Naive B cell (primary cell): ENCODE measurements at places on chromosomes 3 and 15. TPM values are rescaled to one million over a fixed set of nuclear protein-coding genes. Genes with fewer than 3 reads are reported as not detected.

DNA sequence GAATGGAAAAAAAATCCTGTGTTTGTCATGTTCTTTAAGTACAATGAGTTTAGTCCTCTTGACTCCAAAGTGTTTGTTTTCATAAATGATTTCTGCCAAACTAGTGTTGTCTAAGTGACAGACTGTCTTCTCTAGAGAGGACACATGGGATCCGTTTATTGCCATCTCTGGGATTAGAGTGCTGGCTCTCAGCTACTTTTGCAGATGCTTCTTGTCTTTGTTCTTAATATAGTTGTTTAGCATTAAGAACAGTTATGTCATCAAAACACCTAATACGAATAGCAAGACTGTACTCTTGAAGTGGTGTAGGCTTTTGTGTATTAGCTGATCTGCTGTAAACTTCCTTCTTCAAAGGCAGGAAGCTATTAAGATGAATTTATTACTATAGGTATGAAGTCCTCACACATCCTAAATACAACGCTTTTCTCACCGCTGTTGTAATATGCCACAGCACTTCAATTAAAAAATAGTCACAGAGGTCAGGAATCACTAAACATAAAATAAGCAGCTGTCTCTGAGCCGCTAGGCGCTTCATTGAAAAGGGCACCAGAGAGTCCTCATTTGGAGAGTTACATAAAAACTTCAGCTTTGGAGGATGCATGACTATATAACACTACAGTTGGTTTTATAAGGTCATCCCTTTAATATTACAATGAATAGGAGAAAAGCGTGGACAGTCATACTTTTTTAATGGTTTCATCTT lies 128.3 kb upstream of the ZNF385D start:
- no peak for DNase-seq
- no peaks in the 10 kb centered on the region for H3K4me1 ChIP-seq
- H3K36me3 ChIP-seq, result no peaks in the 10 kb centered on the region
- no peak overlapping the region for H3K4me3 ChIP-seq
- H3K27ac ChIP-seq, result no peak overlapping the region

EXD1 gene
- not detected for polyA plus RNA-seq

GRCh38 chr3:136291302-136291701 lies 41.2 kb downstream of the PCCB start:
- peaks cover 28% of the 10 kb centered on the region for H3K36me3 ChIP-seq
- H3K4me3 ChIP-seq, result no peak overlapping the region
- H3K27ac ChIP-seq, result no peak overlapping the region
- peaks cover 11% of the 10 kb centered on the region for H3K4me1 ChIP-seq

DNA sequence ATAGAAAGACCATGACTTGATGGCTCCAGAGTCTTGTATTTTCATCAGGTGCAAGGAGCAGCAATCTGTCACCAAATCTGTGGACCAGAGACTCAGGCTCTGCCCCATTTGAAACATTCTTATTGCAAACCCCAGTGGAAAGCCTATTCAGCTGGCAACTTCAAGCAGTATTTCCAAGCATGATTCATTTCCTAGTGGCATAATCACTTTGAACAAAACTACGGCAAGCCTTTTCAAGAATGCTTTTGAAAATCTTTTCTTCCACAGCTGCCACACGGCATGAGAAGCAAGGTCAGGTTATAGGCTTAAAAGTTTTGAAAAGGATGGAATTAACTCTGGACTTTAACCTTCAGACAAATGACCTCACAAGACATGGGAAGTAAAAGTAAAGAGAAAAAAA lies 122.0 kb upstream of the BFSP2 start:
- no peaks in the 10 kb centered on the region for H3K4me1 ChIP-seq
- DNase-seq, result no peak
- no peaks in the 10 kb centered on the region for H3K36me3 ChIP-seq
- peaks cover 10% of the 10 kb centered on the region for H3K27me3 ChIP-seq
- H3K27ac ChIP-seq, result no peak overlapping the region

DNA sequence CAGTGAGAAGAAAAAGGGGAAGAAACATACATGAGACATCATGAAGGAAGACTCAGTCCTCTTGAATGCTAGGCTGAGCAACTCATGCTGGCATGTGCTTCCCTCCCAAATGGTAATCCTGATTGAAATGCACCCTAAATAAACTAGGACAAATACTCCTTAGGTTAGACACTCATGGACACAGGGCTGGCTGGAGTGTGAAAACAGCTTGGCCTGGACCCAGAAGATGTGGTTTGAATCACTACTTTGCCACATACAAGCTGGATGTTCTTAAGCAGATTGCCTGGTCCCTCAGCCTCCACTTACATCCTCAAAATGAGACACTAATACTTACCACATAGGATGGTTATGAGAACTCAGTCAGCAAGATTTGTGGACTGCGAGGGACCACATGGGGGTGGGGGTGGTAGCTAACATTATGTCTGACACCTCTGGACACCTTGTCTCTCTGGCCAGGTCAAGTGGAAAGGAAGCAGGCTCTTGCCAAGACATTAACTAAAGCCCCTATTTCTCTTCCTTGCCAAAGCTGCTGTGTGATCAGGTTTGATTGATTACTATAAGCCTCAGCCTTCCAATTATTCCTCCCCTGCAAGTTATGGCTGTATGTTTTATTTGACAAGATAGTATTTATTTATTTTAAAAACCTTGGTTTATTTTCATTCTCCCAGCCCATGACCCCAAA lies 138.9 kb upstream of the SLC7A14 start:
- H3K4me3 ChIP-seq, result no peak overlapping the region
- no peak for DNase-seq
- no peaks in the 10 kb centered on the region for H3K36me3 ChIP-seq
- H3K4me1 ChIP-seq, result no peaks in the 10 kb centered on the region
- H3K27me3 ChIP-seq, result no peaks in the 10 kb centered on the region

DNA sequence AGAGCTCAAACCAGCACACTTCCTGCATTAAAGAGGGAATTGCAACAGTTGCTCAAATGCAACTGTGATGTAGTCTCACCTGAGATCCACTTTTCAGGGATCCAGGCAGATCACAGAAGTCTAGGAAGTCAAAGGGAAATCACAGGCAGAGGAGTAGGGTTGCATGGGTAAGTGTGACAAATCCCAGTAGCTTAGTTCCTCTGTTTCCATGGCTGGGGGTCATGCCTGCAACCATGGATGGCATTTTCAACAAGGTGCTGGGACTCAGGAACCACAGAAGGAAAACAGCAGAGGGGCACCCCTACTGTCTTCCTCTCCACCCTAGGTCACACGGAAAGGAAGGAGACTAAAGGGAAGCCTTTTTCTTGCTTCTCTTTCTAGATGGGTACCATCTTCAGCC lies 36.5 kb upstream of the ARNT2 start:
- peaks cover 20% of the 10 kb centered on the region for H3K27me3 ChIP-seq
- H3K27ac ChIP-seq, result no peak overlapping the region
- H3K4me1 ChIP-seq, result no peaks in the 10 kb centered on the region
- no peak overlapping the region for H3K4me3 ChIP-seq

DNA sequence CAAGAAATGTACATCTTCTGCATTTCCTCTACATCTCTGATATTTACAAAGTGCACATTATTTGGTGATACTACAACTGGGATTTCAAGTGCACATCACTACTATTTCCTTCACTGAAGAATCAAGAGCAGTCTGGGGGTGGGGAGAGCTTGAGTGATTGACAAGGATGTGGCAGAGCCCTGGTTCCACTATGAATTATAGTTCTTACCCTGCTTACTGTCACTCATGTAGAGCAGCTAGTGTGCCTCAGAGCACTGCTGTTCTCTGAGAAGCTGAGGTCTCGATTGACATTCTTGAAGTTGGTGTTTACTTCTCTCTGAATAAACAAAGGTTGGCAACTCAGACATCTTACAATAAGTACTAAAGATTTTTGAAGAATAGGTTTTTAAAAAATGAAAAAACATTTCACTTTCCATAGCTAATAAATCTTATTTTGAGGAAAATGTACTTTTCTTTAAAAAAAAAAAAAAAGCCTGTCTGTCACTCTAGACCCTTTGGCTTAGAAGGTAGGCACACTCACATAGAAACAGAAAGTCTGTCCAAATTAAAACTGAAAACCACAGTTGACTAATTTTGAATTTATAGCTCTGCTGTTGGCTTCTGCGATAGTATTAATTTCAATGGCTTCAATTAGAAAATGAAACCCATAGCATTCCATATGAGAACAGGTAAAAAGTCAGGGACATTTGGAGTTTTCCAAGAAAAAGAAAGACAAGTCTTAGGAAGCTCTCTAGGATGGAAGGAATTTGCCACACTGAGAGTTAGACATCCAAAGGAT lies 5.6 kb downstream of the GREM1 start:
- no peak overlapping the region for H3K27ac ChIP-seq
- H3K4me3 ChIP-seq, result no peak overlapping the region
- DNase-seq, result no peak
- H3K36me3 ChIP-seq, result peaks cover 5% of the 10 kb centered on the region
- H3K4me1 ChIP-seq, result peaks cover 13% of the 10 kb centered on the region
- H3K27me3 ChIP-seq, result peaks cover 54% of the 10 kb centered on the region

DNA sequence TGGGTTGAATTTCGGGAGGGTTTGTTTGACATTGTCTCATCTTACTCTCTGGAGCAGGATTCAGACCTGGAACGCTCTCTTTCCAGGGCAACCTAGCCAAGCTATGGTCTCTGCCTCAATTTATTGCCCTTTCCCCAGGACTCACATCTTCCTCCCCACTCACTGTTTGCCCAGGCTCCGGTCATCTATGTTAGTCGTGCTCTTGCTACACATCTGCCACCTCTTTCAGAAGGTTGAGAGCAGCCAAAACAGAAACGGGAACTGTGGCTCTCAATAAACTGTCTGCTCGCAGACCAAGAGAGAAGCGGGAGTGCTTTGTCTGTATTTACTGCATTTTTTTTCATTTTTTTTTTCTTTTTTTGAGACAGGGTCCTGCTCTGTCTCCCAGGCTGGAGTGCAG lies 81.6 kb downstream of the ST6GAL1 start:
- peak; percentile 68 for DNase-seq
- peak overlapping the region; percentile 27 for H3K4me3 ChIP-seq
- H3K27me3 ChIP-seq, result no peaks in the 10 kb centered on the region
- H3K27ac ChIP-seq, result peak overlapping the region; percentile 99
- H3K4me1 ChIP-seq, result peaks cover 92% of the 10 kb centered on the region
- H3K36me3 ChIP-seq, result peaks cover 24% of the 10 kb centered on the region

- H3K4me3 ChIP-seq, result no peak overlapping the region
- no peaks in the 10 kb centered on the region for H3K27me3 ChIP-seq
- peaks cover 11% of the 10 kb centered on the region for H3K36me3 ChIP-seq
- H3K27ac ChIP-seq, result no peak overlapping the region
Observed at GRCh38 chr3:53224026-53224425, 31.8 kb downstream of the TKT start.

LMAN1L gene
- polyA plus RNA-seq, result not detected

DNA sequence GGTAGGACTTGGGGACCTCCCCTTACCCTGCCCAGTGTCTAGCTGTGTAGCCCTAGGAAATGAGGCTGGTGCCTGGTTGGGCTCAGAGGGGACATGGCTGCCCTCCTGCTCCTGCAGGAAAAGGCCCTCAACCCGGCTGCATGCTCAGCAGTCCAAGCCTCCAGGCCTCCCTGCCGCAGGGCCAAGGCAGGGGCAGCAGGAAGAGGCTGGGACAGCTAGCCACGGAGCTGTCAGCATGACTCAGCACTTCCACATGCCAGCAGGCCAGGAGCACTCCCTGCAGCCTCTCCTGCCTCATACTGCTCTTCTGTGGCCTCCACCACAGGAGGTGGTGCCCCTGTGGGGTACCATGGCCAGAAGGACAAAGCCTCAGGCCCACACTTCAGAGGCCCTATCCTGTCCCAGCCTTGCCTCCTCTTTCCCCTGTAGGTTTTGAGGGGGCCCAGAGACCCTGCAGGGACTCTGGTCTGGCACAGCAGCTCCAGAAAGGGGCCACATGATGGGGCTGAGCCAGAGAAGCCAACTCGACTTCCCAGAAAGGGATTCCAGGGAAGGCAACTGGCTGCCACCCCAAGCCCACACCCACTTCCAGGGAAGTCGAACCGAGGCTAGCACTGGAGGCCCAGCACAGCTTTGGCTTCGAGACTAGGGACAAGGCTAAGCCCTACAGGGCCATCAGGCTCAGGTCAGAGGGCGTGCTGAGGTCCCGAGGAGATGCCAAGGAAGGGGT lies 19.5 kb downstream of the TKT start:
- no peaks in the 10 kb centered on the region for H3K4me1 ChIP-seq
- no peaks in the 10 kb centered on the region for H3K27me3 ChIP-seq
- H3K27ac ChIP-seq, result no peak overlapping the region
- peaks cover 4% of the 10 kb centered on the region for H3K36me3 ChIP-seq
- no peak overlapping the region for H3K4me3 ChIP-seq

DNA sequence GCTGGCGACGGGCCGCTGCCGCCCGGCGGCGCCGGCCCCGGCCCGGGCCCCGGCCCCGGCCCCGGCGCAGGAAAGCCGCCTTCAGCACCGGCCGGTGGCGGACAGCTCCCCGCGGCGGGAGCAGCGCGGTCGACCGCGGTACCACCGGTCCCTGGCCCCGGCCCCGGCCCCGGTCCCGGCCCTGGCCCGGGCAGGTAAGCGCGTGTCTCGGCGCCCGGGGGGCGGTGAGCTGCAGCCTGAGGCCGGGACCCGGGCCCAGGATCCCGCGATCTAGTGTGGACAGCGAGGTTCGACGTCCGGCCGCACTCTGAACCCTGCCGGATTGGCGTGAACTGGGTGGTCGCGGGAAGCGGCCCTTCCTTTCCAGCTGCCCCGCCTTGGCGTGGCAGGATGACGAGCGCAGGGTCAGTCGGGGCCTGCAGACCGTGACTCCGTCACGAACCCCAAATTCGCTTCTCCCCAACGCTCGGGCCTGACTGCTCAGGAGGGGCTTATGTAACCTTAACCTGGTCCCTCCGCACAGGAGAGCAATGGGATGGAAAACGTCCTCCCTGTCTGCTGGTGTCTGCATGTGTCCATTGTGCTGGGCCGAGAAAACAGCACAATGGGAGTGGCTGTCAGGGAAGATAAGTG lies 472 bp downstream of the BSN start:
- H3K4me3 ChIP-seq, result peak overlapping the region; percentile 67
- H3K27me3 ChIP-seq, result peaks cover 57% of the 10 kb centered on the region
- H3K36me3 ChIP-seq, result peaks cover 6% of the 10 kb centered on the region
- H3K27ac ChIP-seq, result no peak overlapping the region

DNA sequence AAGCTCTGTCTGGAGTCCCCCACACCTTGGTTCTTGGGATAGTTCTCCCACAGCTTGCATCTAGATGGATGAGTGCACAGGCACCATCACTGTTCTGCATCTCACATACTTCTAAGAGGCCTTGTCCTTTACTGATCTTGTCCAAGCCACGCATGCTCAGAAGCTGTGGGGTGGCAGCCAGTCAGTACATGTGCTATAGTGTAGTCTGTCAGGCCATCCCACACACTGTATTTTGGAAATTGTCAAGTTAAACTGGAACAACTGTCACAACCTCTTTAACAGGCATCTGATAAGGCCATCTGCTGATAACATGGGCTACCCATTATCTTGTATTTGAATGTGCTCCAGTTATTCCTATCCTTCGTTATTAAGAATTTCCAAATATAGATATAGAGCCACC lies 296.5 kb upstream of the AZI2 start:
- no peak overlapping the region for H3K4me3 ChIP-seq
- H3K36me3 ChIP-seq, result no peaks in the 10 kb centered on the region
- H3K4me1 ChIP-seq, result no peaks in the 10 kb centered on the region
- no peak for DNase-seq
- H3K27ac ChIP-seq, result no peak overlapping the region
